T-helper 1 cell (primary cell): ENCODE measurements at places on chromosomes 16 and 17.

DNA sequence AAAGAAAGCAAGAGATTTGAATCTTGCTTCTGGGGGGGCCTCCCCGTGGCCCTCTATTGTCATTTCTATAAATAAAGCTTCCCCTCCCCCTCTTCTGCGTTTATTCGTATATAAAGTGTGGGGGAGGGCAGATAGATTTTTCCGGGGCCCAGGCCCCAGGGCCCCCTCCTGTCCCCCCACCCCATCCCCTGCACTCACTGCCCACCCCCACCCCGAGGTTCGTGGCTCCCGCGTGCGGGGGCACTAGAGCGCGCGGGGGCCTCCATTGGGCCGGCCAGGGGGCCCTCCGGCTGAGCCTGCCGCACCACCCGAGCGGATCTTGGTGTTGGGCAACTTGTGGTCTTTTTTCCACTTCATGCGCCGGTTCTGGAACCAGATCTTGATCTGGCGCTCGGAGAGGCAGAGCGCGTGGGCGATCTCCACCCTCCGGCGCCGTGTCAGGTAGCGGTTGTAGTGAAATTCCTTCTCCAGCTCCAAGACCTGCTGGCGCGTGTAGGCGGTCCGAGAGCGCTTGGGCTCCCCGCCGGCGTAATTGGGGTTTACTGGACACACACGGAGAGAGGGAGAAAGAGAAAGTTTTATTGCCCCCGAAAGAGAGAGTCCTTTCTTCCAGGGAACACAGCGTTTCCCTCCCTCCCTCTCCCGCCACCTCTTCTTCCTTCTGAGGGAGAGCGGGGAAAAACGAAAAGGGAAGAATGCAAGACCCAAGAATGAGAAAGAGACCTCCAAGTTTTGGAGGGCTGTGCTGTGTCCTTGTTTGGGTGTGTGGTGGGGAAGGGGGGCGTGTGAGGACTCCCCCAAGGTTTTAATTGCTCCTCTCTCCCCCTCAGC, 1.5 kb downstream of the HOXB4 start:
- DNase-seq, result no peak

GRCh38 chr17:61794792-61795191, 68.5 kb downstream of the BRIP1 start:
- DNase-seq, result no peak

GRCh38 chr16:30166202-30166902, 17.1 kb upstream of the CORO1A start:
- DNase-seq, result no peak

- DNase-seq, result no peak
These were observed 9.9 kb downstream of the NXPH3 start for GRCh38 chr17:49585422-49586027.

- DNase-seq, result no peak
These were observed 224.9 kb downstream of the GSG1L start for GRCh38 chr16:27838536-27839175.

GRCh38 chr17:17305281-17305801, 2.2 kb downstream of the NT5M start:
- peak; percentile 17 for DNase-seq

- DNase-seq, result no peak
These were observed 6.5 kb upstream of the PRR29 start for GRCh38 chr17:63991611-63992010.

GRCh38 chr17:67132366-67132765, 88.0 kb downstream of the CACNG1 start:
- no peak for DNase-seq

DNA sequence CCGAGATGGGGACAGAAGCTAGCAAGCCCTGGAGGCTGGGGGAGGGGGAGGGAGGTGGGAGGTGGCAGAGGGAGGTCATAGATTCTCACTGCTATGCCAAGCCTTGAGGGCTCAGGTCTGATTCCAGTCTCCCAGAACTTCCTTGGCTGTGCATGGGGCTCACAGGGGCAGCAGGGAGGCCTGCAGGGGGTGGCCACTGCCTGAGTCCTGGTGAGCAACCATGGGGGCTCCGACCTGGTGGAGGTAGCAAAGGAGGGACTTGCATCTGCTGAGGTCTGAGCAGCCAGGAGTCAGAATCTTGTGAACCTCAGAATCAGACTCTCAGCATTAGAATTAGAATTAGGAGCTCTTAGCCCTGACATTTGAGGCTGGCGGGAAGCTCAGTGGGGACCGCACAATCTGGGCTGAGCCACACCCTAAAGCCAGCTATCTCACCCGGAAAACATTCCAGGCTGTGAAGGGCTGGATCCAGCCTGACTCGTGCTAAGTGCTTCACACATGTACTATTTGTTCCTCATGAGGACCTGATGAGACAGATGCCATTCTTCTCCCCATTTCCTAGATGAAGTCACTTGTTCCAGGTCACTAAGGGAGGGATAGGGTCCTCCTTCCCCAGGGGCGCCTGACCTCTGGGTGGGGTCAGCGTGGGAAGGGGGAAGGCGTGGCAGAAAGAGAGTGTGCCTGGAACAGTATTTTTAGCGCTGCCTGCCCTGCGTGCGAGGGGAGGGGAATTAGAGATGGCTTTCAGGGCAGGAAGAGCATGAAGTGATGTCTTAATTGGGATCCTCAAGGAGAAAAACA, 17.3 kb upstream of the KCNJ12 start:
- DNase-seq, result no peak

DNA sequence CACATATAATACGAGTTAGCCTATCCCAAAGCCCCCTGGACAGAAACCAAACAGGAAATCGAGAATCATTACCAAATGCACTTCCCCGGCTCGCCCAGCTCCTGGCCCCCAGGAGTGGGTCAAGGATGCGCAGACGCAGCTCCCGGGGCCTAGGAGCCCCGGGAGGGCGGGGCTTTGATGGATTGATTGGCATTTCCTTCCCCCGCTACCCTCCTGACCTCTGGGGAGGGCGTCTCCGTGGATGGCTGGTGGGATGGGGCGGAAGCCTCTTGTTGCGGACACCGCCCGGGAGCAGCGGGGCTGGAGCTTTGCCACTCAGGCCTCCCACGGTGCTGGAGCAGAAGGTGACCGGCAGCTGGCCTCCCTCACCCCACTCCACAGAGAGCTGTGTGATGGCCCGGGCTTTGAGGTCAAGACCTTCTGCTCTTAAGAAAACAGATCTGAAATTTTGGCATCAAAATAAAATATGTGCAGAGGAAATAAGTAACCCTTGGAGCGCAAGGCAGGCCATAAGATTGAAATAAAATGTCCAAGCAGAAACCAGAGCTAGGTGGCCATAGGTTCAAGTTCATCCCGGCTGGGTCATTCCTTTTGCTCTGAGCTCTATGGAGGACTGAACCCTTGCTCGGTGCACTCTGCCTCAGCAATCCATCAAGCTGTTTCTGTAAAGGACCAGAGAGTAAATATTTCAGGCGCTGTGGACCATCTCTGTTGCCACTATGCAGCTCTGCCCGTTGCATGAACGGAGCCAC, 262.3 kb downstream of the SOX9 start:
- DNase-seq, result no peak

- no peak for DNase-seq
These were observed 27.5 kb downstream of the TRPV3 start for GRCh38 chr17:3529817-3530741.

DNA sequence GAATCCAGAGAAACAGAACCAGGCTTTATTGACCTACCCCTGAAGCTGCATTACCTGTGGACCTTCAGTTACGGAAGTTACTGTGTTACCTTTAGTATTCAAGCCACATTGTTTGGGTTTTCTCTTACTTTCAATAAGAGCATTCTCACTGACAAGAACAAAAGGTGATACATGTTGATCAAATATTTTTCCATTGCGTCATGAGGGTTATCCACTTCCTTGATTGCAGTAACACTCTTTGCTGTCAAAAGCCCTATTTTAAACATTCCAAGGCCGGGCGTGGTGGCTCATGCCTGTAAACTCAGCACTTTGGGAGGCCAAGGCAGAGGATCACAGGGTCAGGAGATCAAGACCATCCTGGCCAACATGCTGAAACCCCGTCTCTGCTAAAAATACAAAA, 28.6 kb upstream of the PAFAH1B1 start:
- no peak for DNase-seq

DNA sequence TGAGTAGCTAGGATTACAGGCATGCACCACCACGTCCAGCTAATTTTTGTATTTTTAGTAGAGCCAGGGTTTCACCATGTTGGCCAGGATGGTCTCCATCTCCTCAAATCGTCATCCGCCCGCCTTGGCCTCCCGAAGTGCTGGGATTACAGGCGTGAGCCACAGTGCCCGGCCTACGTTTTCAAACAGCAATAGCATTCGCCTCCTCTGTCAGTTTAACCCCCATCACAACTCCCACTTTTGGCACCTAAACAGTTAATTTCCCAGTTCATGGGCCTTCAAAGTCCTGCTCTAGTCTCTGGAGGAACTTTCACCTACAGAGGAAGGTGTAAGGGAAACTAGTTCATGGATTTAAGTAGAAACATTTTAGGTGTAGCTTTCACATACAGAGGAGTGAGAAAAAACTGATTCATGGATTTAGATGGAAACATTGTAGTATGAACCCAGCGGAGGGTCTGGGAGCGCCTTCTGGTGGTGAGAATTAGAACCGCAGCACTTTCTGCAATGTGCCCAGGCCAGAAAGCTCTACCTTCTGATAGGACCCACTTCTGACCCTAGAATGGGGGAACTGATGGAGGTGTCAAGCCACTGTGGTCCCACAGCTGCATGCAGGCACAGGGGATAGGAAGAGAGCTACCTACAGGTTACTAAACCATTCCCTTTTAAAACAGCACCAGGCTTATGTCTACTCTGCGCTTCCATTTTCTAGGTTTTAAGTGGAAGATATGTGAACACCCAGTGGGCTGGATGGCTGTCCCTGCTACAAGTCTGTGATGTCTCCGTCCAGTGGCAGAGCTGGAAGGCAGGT, 12.0 kb upstream of the MEOX1 start:
- DNase-seq, result peak; percentile 64

DNA sequence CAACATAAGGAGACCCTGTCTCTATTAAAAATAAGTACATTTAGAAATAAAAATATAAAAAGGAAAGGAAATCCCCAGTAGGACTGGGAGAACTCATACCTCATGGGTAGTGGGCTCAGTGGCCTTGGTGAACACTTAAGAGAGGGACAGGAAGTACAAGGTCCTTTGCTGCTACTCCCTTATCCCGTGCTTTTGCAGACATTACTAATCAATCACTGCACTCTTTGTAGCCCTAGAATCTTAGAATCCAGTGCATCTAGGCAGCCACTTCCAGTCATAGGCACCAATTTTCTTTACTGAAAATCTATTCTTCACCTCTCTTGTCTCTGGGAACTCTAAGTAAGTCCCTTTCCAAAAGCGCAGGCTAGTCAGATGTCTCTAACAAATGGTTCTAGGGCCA, 183.1 kb downstream of the SNX29 start:
- no peak for DNase-seq

DNA sequence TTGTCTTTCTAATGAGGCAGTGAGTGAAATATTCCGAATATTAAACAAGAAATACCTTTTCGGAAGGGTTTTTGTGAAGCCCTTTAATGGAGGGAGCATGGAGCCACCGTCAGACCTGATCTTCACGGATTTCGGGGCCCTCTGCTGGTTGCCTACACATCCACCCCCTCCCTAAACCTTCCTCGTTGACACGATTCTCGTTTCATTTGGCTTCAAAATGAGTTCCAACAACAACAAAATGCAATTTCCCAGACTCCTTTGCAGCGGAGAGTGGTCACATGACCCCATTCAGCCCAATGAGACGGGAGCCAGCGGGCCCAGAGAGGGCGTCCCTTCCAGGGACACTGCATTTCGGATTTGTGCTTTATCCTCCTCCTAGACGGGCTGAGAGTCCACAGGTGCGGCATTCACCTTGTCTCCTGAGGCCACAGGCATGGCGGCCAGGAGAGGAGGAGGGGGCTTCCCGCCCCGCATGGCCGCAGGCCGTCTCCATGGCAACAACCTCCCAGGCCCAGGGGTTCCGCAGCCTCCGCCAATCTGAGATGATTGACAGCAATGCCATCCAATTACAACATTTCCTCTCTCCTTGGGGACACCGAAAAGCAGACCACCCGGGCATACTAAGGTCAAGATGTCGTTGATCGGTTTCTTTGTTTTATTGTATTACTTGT, 259.8 kb downstream of the C16orf95 start:
- no peak for DNase-seq

GRCh38 chr17:4161192-4161966, 18.4 kb downstream of the CYB5D2 start:
- no peak for DNase-seq

GRCh38 chr16:234468-235305, at the start of gene FAM234A:
TSS of gene FAM234A (plus strand) at chr16:234821. CDS start at chr16:254414, 19,593 bp downstream.
- peak; percentile 94 for DNase-seq

GRCh38 chr17:80861892-80862291, 129.7 kb upstream of the CHMP6 start:
- DNase-seq, result no peak

GRCh38 chr17:74803388-74803930, 27.3 kb upstream of the NAT9 start:
- no peak for DNase-seq

GRCh38 chr17:73325527-73325842, 13.7 kb upstream of the CDC42EP4 start:
- no peak for DNase-seq

- no peak for DNase-seq
These were observed 3.5 kb upstream of the CAPNS2 start for GRCh38 chr16:55562936-55563335.

DNA sequence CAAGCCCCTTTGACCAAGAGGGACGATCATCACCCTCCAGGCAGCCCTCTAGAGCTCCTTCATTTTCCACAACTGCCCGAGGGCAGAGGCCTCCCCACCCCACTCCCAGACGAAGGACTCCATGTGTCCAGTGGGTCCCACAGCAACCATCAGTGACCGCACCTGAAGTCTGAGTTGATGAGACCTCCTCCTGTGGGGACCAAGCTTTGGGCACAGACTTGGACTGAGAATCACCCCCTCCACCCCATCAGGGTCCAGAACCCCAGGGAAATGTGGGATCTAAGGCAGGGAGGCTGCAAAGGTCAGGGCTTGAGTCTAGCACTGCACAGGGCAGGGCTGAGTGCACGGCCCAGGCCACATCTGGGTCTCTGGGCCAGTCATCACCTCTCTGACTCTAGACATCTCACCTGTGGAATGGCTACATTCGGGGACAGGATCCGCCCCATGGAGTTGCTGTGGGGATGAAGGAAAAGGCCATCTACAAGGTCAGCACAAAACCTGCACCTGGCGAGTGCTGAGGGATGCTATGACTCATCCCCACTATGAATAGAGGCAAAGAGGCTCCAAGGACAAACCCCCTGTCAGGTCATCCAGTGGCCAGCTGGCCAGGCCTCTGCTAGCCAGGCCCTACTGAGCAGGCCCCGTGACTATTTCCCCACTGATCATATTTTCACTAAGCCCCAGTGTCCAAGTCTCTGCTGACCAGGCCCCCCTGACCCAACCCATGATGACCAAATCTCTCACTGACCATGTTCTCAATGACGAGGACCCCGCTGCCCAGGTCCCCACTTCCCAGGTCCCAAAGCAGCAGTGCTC, 38.4 kb downstream of the TNFRSF13B start:
- no peak for DNase-seq

GRCh38 chr16:84544031-84544773, 39.7 kb upstream of the MEAK7 start:
- no peak for DNase-seq
